NCI-H1436 (cell line): ENCODE measurements at places on chromosomes 1 and 21.

DNA sequence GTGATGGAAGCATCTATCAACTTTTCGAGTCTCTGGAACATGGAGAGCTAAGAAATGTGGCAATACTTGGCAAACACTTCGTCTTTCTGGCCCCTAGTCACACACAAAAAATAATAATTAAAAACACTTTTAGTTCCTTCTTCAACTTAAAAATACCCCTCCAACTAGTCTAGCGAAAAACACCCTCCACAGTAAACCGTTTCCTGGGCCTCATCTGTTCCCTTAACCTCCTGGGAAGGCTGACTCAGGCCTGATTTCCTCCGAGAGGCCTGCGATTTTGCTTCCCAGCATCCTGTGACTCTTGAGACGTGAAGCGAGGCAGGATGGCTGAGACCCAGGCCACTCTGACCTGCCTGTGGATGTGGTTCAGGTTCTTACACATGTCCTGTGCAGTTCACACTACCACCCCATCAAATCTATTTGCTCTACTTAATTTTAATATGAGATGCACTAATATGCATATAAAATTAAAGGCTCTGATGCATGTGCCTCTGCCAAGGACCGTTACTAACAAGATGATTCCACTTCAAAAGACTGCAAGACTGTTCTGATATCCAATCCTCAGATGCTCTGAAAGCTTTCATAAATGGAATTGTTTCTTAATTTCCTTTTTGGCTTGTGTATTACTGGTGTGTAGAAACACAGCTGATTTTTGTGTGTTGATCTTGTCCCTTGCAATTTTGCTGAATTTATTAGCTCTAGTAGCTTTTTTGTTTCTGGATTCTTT, 3.5 kb downstream of the NAV1 start:
- no peak for DNase-seq

GRCh38 chr1:209155546-209155945, 428.0 kb upstream of the CAMK1G start:
- DNase-seq, result no peak

- no peak for DNase-seq
These were observed 113.8 kb upstream of the ZC3H11B start for GRCh38 chr1:219726480-219727272.

DNA sequence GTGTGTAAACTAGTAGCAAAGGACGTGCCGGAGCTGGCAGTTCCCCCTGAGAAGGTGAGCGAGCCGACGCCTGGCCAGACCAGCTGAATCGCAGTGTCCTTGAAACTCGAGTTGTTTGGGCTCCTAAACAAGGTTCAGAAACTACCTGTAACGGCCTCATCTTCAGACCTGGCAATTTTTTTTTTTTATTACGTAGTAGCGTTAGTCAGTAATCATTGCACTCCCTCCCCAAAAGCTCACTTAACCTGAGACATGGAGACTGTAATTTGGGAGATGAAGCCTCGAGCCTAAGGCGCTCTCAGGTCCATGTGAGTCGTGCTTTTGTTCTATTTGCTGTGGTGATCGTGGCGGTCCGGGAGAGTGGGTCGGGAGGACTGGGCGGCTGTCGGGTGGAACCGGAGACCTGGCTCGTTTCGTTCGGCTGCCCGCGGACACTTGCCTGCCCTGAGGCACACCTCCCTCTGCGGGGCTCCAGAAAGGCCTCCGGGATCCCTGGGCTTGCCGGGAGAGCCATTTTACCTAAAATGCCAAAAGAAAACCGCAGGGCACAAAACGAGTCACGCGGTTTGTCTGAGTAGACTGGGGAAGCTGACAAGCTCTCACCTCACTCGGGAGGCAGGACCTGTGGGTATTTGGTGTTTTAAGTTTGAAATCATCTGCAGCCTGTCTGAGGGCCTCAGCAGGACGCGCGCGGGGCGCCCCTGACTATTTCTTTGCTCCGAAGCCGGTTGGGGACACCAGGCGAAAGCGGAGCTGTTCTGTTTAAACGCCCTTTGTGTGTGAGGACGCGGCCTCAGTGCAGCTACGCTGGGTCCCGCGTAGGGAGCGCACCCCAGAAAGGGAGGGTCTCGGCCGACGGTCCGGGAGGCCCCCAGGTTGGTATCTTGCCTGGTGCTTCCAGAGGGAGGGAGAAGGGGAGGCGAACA, 722 bp downstream of the LHX8 start:
- no peak for DNase-seq

GRCh38 chr1:94798054-94798453, 22.1 kb upstream of the SLC44A3 start:
- DNase-seq, result peak; percentile 66
